Retina (tissue), 1 donor: ENCODE measurements at places on chromosomes 12 and 14.

GRCh38 chr12:93387780-93388179 lies 10.1 kb downstream of the NUDT4 start:
- no peak for DNase-seq

- no peak for DNase-seq
Measured at GRCh38 chr14:101591582-101591981, 30.3 kb downstream of the DIO3 start.

GRCh38 chr12:69569236-69569635 lies 16.0 kb upstream of the CCT2 start:
- DNase-seq = no peak

- no peak for DNase-seq
Measured at GRCh38 chr12:76085520-76085868, 1.0 kb upstream of the NAP1L1 start.

DNA sequence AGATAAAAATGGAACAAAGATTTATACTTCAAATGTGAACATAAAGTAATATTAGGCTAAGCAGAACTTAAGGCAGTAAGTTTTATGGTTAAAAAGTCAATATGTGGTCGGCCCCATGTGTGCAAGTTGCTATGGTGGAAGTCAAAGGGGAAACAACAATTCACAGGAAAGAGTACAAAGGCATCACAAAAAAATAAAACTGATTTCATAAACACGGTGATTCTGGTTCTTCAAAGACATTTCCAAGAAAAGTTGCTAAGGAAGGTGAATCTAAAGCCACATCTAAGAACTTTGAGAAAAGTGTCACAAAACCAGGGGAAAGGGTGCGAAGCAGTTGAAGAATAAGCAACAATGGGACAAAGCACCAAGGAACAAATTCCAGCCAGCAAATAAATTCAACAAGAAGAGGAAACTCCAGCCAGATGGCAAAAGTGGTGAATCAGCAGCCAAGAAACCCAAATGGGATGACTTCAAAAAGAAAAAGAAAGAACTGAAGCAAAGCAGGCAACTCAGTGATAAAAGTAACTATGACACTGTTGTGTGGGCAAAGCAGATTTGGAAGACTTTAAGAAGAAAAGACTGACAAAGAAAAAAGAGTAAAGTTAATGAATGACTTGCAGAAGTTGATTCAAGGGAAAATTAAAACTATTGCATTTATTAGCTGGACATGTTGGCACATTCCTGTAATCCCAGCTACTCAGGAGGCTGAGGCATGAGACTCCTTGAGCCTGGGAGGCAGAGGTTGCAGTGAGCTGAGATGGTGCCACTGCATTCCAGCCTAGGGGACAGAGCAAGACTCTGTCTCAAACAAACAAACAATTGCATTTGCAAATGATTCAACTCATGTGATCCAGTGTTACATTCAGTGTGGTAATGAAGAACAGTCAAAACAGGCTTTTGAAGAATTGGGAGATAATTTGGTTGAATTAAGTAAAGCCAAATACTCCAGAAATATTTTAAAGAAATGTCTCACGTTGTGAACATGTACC lies 19.5 kb downstream of the PTGDR start:
- no peak for DNase-seq

- no peak for DNase-seq
Measured at GRCh38 chr12:4370265-4370664, 9.2 kb downstream of the FGF23 start.
